ENCODE measurements at places on chromosomes 7 and 10.

- no peak for DNase-seq
These were observed 741.4 kb upstream of the VSTM2A start for GRCh38 chr7:53800746-53801145.

DNA sequence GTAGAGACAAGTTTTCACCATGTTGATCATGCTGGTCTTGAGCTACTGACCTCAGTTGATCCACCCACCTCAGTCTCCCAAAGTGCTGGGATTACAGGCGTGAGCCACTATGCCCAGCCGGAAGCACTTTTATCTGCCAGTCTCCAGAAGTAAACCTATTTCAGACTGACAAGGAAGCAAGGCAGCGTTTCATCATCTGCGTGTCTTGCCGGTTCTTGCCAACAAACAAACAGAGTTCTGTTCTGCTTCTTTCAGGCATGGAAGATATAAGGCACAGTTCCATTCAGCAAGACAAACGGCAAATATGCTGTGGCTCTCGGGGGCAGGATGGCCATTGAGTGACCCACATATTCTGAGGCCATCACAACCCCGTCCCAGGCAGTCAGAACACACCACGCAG is 15.5 kb upstream of the LARP4B start:
- DNase-seq, result no peak

GRCh38 chr10:88082806-88083596 is 219.6 kb downstream of the PTEN start:
- DNase-seq, result no peak

- no peak for DNase-seq
These were observed 49.0 kb upstream of the ARHGAP12 start for GRCh38 chr10:31977440-31978155.

- no peak for DNase-seq
These were observed 42.2 kb upstream of the OPALIN start for GRCh38 chr10:96401036-96401435.

GRCh38 chr10:115974816-115975430 is 298.1 kb downstream of the GFRA1 start:
- no peak for DNase-seq

DNA sequence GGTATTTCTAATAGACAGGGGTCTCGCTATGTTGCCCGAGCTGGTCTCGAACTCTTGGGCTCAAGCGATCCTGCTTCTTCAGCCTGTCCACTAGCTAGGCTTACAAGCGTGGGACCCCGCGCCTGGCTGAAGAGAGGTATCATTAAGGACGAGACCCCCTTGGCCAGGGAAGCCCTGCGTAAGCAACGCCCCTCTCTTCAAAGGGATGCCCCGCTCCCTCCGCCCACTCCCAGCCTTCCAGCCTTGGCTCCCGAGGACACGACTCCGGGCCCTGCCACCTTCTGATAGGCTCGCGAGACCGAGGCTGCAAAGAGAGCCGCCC is 220 bp upstream of the ZKSCAN5 start:
- DNase-seq, result no peak

DNA sequence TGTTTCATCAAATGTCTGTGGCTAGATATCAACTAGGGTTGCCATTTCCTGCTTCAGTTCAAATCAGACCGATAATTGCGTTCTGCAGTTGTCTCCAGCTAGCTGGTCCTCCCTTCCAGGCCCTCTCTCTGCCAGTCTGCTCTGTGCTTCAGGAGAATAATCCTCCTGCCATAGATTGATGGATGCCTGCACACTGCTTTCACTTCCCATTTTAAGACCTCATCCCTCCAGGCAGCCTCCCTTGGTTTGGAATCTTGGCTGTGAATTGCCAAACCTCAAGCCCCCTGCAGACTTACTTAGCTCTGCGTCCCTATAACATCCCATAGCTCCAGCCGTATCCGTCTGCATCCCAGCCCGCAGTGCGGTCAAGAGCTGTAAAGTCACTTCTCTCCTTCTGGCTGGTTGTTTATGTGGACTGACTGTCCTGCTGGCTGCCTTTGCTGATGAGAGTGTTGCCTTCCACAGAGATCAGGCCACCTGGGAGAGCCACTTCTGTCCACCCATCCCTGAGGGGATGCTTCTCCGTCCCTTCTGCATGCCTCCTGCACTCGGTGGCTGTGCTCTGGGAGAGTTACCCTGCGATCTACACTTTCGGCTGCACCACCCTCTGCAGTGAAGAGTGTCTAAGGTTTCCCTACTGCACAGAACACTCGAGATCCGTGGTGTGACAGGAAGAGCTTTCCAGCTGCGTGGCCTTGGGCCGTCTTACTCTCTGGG is 22.4 kb upstream of the KLF6 start:
- peak; percentile 73 for DNase-seq

GRCh38 chr10:31374146-31374696 is 55.2 kb downstream of the ZEB1 start:
- no peak for DNase-seq

GRCh38 chr10:93745408-93746065 is 12.2 kb upstream of the LGI1 start:
- DNase-seq, result peak; percentile 57

GRCh38 chr10:29646238-29646902 is 11.6 kb upstream of the SVIL start:
- no peak for DNase-seq

- DNase-seq, result no peak
These were observed 19.5 kb upstream of the PPP1R3C start for GRCh38 chr10:91652364-91652763.

- DNase-seq, result no peak
These were observed 1.0 kb upstream of the CYP2W1 start for GRCh38 chr7:981793-982510.

GRCh38 chr10:117461766-117462423 is 80.7 kb upstream of the EMX2 start:
- DNase-seq, result no peak

DNA sequence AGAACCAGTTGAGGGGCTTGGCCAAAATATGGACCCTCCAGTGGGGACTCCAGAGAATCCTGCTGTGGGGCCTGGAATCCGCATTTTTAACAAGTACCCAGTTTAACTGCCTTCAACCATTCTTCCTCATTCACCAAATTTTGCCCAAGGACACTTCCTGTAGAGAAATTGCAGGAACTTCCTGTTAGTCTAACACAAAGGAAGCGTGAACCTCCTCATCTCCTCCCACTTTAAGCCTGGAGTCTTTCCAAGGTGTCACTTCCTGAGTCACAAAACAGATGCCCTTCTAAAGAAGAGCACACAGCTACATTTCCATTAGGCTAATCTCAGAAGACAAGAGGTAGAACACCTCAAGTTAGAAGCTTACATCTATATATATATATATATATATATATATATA is 188.4 kb downstream of the PPP1R17 start:
- no peak for DNase-seq

GRCh38 chr7:154862153-154862791 is 140.7 kb downstream of the PAXIP1 start:
- DNase-seq, result peak; percentile 19

- DNase-seq, result no peak
These were observed 93.8 kb downstream of the C1GALT1 start for GRCh38 chr7:7276161-7276560.
